ENCODE measurements at places on chromosomes 7 and 10.

DNA sequence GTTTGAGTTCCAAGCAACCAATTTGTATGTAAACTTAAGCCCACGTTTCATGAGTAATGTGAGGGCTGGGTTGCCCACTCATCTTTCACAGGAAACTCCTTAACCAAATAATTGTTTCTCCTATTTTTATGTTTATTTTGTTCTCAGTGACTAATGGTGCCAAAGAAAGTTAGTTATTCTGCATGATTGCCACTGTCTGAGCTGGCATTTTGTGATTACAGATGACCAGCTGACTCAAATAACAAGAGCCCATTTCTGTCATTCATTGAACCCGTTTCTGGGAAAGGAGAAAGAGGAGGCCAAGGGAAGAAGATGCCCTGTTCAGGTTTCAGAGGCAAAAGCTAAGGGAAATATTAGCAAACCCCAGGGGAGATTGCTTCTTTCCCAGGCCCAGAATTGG lies 186.9 kb upstream of the MYO3A start:
- DNase-seq: no peak

DNA sequence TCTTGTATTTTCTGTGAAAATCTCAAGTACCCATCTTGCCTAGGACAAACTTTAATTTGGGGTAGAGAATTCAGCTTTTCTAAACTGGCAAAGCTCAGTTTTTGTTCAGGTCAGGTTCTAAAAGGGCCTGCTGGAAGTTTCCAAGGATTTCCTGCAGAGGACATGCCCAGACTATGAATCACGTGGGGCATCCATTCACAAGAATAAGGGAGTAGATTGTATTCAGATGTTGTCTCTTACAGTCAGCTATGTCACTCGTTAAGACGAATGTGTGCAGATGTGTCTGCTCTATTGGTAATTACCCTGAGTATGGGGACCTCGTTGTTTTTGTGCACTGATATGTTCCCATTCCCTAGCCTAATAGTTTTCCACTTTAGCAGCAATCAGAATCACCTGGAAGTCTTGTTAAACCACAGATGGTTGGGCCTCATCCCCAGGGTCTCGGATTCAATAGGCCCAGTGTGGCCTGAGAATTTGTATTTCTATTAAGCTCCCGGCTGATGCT lies 81.0 kb upstream of the ITPRID1 start:
- no peak for DNase-seq

- no peak for DNase-seq
These were observed 83.8 kb downstream of the PDGFA start for GRCh38 chr7:435630-436366.

GRCh38 chr10:131247873-131248272 lies 63.6 kb downstream of the TCERG1L start:
- DNase-seq: no peak

DNA sequence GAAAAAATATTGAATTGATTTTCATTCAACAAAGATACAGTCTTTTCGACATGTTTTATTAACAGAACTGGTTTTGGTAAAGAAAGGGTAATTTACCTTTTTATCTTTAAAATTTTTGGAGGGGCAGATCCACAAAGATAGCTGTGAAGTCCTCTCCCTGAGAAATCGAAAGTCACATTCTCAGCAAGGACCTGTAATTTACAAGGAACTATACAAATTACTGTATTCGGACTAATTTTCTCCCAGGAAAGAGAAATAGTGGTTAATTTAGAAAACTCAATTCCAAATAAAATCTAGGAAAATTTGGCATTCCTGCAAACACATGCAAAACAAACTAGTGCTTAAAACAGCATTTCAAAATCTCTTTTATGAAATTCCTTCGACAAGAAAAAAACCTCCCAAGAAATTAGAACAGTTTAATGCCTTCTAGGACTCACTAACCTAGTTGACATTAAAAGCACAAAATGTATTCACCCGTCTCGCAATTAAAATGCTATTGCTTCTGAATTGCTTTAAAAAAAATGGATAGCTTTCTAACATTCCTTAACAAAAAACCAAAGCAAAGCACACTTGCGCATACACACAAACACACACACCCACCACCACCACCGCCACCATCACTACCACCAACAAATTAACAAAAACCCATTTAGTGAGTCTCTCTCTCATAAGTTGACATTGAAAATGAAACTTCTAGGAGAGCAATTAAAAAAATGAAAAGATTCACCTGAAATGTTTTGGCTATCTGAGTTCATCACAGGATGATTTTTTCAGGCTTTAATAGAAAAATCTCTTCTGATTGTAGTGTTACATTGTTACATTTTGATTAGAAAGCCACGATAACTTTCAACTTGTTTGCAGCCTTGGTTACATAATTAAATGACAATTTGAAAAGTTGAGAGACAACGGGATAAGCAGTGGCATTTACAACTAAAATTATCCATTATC lies 4.0 kb upstream of the NKX2-3 start:
- no peak for DNase-seq

GRCh38 chr7:11505471-11505985 lies 326.5 kb downstream of the THSD7A start:
- DNase-seq: no peak

- DNase-seq: no peak
These were observed 10.4 kb upstream of the STOX1 start for GRCh38 chr10:68816796-68817412.

DNA sequence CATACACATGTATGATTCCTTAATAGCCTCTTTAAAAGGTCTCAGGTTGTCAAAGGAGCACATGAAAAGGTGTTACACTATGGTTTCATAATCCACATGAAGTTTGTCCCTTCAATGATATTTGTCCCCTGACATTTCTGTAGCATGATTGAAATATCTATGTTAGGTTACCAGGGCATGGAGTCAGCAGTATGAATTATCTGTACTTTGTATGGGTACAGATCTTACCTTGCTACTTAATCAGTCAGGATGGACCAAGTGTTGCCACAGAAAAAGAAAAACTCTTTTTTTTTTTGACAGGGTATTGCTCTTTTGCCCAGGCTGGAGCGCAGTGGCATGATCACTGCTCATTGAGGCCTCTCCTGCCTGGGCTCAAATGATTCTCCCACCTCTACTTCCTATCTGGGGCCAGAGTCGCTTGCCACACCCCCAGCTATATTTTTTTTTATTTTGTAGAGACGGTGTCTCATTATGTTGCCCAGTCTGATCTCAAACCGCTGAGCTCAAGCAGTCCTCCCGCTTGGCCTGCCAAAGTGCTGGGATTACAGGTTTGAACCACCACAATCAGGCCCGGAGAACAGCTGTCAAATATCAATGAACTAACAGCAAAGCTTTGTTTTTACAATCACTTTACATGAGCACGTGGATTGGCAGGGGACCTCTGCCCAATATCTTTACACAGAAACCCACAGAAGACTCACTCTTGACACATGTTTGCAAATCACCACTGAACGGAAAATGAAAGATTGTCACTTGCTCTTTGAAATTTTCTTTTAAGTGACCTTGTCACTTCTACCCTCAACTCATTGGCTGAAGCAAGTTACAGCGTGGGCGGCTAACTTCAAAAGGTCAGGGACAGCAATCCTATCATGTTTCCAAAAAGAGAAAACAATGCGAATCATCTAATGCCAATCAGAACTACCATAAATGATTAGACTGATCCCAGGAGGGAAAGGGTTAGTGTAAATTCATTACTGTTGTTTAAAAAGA lies 140.2 kb downstream of the PRKG1 start:
- DNase-seq: no peak

DNA sequence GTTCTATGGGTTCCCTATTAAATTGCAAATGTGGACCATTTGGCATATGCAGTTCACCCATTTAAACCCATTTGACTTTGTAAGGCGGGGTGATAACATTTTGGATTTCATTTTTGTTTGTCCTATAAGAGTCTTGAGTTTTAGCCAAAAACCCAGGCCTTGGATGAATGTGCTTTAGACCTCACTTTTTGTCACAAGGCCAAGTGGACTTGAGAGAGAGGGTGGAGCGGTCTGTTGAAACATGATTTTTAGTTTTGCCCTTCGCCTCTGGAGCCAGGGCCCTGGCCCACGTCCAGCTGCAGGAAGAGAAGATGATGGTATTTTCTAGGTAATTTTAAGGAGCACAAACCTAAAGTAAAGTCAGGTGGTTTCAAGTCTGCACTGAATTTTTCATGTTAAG lies 260.1 kb downstream of the SLC25A13 start:
- DNase-seq: no peak

DNA sequence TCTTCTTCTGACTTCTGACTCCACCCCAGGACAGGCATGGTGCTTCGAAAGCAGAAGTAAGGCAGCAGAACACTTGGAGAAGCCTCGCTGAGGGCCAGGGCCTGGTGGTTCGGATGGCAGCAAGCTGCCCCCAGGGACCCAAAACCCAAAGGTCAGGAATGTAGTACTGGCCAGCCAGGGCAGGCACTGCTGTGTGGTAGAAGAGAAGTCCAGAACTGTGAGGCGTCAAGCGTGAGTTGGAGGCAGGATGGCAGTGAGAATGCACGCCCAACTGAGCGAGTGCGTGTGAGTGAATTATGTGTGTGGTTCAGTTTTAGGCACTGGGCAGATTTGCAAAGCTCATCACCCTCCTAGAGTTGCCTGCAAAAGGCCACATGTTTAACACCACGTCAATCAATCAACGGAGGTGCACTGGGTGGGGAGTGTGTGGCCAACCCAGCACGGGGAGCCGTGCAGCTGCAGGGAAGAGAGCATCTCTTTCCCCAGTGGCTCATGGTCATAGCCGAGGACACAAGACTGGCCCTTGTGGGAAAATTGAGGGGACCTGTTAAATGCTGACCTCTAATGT lies 144.3 kb downstream of the KCNMA1 start:
- no peak for DNase-seq

GRCh38 chr7:1693419-1693990 lies 23.4 kb downstream of the ELFN1 start:
- no peak for DNase-seq

DNA sequence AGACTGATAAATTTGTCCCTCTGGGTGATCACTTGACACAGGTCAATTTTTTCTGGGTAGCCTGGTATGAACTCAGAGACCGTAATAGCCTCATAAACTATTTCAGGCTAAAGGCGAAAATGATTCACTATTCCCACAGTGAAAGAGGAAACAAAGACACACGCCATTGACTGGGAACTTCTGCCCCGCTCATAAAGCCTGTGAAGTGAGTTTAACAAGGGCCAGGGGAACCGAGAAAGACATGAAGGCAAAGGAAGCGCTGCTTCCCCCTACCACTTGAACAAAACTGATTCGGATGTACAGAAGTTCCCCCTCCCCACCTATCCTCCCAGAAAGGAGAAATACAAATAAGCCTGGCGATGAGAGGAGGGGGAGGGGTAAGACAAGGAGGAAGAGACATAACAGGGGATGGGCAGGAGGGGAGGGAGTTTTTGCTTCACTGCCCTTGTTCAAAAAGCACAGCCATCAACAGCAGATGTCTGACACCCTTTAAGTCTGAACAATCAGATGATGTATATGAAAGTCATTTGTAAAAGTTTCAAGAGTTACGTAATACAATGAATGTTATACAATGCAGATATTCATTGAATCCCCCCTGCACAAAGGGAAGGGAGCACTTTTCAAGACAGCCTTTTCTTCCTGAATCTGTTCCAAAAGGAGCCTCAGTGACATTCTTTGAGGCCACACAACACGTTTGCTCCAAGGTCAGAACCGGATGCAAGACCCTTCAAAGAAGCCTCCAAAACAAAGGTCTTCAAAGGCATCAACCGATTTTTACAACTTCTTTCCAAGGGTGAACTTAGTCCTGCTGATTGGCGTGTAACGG lies 734 bp downstream of the ABCB4 start:
- no peak for DNase-seq

DNA sequence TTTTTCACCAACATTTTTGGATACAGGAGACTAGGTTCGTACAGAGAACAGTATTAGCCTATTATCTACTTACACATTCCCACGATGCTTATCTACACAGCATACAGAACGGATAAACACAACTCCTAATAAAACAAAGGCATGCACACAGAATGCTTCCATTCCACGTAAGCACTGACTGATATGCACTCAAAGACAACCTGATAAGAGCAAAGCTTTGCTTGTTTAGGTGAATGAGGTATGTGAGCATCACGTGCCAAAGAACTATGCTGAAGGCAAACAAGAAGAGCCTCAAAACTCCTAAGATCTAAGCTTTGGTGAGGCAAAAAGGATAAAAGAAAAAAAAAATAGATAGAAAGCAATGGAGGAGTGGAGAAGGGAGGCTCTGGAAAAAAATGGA lies 413.5 kb upstream of the LRRN3 start:
- DNase-seq: no peak

DNA sequence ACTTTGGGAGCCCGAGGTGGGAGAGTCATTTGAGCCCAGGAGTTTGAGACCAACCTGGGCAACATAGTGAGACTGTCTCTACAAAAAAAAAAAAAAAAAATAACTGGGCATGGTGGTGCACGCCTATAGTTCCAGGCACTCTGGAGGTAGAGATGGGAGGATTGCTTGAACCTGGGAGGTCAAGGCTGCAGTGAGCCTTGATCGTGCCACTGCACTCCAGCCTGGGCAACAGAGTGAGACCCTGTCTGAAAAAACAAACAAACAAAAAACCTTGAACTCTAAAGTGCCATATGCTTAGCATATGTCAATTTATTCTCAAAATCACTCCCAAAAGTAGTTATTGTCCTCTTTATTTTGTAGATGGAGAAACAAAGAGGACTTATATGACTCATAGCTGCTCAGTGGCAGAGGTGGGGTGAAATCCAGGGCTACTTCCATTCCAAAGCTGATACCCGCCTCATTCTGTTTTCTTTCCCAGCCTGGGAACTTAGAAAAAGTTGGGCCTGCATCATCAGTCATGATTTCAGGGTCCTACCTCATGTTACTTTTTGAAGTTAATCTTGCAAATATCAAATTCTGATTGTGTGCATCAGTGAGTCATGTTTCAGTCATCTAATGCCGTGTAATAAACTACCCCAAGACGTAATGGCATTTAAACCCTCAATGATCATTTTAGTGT lies 13.3 kb downstream of the DHTKD1 start:
- no peak for DNase-seq
